GM20000 (cell line): ENCODE measurements at places on chromosomes 16 and 17.
A peak's percentile ranks its signal among the peaks of the same experiment; 100 is the strongest.

- DNase-seq = no peak
Measured at GRCh38 chr16:14013145-14013570, 58.0 kb upstream of the MRTFB start.

DNA sequence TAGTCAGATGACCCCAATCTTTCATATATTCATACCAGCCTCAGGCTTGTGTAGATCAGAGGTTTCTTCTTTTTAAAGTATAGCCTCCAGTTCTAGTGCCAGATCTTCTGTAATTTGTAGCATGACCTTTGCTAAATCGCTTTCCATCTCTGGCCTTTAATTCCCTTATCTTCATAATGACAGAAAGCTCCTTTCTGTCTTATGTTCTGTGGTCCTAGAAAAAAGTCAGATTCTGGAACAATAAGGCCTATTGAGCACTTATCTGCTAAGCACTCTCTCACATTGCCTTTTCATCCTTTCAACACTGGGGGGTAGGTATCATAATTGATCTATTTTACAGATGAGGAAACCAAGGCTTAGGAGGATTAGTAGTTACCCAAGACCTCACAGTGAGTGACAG lies 9.2 kb downstream of the CCL16 start:
- no peak for DNase-seq

DNA sequence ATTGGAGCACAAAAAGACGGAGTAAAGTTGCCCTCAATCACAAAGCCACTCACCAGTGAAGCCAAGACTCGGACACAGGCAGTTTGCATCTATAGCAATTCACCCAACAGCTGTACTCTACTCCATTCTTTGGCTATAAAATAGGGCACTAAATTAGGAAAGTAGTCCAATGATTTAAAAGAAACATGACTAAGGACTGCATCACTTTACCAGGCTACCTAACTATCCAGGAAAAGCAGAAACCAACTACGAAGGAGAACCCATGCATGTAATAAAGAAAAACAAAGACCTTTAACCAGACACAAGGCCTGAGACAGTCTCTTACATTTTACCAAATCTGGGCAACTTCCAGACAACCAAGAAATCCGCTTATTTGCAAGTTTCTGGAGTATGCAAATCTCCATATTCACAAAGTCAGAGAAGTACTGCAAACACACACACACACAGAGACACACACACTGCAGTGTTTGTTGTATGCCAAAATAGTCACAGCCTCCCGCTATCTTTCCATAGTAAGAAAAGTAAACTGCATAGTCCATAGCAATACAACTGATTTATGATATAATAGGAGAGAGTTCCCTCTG lies 59.8 kb downstream of the CDH11 start:
- no peak for DNase-seq

DNA sequence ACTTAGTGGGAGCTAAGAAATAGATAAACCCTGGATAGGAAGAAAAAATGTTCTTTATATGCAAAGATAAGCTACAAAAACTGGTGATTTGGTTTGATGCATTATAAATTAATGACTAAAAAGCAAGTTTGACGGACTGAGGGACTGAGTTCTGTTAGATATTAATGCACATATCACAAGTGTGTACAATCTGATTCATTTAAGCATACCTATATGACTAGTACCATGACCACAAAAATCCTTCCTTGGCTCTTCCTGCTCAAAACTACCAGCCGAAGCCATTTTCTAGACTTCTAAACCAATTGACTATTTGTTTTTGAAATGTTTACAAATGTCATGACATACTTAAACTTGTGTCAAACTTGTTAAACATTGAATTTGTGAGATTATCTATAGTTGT lies 374.5 kb upstream of the MON1B start:
- DNase-seq = no peak

DNA sequence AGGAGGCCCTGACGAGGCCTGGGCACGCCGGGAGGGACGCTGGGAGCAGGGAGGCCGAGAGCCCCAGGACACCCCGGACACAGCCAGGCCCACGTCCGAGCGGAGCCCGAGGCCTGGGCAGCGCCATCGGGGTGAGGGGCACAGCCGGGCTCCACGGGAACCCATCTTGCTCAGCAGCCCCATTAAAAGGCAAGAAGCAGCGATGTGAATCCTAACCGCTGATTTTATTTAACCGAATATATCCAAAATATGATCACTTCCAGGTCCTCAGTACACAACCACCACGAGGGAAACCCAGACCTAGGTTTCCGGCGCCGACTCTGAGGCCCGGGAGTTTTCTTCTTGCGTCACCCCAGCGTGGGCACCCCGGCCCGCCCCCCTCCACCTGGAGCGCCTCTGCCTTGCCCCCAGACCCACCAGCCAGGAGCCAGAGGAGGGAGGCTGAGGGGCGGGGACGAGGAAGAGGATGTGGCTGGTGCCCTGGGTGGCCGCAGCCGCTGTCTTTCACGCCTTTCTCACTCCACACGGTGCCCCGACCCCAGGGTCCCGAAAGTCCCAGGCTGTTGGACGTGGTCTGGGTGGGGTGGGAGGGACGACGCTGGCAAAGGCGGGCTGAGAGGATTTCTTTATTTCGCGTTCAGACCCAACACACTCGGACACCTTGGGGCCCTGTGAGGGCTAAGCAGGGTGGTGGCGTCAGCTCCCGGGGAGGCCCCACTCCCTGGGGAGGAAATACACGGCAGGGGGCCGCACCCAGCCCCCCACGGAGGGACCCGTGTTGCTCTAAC lies 568 bp upstream of the CCDC154 start:
- DNase-seq = no peak

DNA sequence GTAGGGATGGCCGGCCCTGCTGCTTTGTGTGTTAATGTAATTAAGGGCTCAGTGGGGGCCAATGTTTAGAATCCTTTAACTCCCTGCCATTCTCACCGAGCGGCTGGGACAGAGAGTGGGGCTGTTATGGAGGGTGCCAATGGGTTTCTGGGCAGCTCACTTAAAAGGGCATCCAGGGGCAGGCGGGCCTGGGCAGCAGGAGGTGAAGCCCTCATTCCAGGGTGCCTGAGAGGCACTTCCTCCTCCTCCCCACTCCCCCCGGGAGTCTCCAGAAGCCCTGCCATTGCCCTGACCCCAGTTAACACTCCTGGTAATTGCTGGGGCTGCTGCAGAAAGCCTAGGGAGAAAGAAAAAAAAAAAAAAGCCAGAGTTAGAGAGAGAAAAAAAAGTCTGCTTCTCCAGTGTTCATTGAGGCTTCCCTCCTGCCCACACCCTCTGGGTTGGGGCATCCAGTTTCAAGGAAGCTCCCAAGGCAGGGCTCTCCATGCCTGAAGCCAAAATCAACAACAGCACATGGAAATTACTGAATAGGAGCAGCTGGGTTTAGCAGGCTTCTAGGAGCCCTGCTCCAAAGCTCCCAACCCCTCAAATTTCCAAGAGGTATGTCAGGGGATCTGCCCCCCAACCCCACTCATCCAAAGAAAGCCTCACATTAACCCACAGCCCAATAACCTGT lies 28.0 kb downstream of the CUEDC1 start:
- no peak for DNase-seq

- no peak for DNase-seq
Measured at GRCh38 chr17:34826332-34826731, 134.9 kb downstream of the CCT6B start.

- DNase-seq = no peak
Measured at GRCh38 chr17:550041-550398, 164.6 kb downstream of the VPS53 start.

DNA sequence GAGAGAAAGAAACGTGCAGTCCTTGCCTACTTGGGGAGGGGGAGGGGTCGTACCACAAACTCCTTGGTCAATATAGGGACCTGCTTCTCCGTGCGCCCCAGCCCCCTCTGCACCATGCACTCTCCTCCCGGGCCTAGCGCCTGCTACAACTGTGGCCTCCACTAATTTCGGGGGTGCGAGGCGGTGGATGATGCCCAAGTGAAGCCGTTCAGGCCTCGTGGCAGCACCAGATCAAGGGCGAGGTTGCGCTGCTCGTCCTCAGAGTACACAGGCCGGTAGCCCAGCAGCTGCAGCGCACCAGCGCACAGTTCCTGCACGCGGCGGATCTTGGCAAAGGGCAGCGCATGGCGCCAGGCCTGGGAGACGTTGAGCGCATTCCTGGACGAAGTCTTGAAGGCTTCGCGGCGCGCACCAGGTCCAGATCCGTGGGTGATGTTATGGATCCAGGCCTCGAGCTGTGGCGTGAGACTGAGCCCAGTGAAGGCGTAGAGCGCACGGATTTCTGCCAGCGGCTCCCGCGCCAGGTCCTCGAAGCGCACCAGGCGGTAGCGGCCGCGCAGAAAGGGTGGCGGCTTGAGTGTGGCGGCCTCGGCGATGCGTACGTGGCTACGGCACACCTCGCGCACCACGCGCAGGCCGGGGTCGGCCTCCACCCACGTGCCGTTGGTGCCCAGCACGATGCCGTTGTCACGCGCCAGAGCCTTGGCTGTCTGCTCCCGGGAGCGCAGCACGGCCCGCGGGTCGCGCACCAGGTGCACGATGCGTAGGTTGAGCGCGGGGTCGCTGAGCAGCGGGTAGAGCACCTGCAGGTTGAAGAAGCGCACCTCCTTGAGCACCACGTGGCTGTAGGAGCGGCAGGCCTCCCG lies 14.2 kb upstream of the TMEM170A start:
- DNase-seq = no peak

- DNase-seq = no peak
Measured at GRCh38 chr16:4556580-4556979, 440 bp downstream of the C16orf96 start.

GRCh38 chr16:8675183-8676159 lies 1.1 kb downstream of the ABAT start:
- DNase-seq = peak; percentile 51

DNA sequence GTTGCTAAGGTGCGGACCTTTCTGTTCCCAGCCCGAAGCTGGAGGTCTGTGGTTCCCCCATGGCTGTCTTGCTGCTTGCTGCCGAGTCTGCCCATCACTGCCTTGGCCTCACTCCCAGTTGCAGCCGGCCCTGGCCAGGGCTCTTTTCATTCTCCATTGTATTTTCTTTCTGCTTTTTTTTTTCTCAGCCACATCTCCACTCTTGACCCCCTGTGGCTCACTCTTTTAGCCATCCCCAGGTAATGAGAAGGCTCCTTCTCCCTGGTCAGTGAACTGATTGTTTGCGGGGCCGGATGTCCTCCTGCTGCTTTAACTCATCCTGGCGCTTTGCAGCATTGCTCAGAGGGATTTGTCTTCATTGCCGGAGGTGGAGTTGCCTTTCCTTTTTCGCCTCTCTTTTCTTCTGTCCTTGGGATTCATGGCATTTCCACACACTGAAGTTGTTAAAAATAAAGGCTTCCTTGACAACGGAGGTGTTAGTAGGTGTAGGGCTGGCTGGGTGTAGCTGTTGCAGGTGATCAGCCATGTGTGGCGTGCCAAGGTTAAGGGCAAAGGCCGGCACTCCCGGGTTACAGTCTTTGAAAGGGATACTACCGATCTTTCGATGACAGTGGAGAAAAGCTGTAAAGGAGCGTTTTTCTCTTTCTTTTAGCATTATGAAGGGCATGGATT lies 34.1 kb downstream of the MAP2K6 start:
- no peak for DNase-seq

- no peak for DNase-seq
Measured at GRCh38 chr16:4682616-4683254, 10.6 kb upstream of the NUDT16L1 start.

DNA sequence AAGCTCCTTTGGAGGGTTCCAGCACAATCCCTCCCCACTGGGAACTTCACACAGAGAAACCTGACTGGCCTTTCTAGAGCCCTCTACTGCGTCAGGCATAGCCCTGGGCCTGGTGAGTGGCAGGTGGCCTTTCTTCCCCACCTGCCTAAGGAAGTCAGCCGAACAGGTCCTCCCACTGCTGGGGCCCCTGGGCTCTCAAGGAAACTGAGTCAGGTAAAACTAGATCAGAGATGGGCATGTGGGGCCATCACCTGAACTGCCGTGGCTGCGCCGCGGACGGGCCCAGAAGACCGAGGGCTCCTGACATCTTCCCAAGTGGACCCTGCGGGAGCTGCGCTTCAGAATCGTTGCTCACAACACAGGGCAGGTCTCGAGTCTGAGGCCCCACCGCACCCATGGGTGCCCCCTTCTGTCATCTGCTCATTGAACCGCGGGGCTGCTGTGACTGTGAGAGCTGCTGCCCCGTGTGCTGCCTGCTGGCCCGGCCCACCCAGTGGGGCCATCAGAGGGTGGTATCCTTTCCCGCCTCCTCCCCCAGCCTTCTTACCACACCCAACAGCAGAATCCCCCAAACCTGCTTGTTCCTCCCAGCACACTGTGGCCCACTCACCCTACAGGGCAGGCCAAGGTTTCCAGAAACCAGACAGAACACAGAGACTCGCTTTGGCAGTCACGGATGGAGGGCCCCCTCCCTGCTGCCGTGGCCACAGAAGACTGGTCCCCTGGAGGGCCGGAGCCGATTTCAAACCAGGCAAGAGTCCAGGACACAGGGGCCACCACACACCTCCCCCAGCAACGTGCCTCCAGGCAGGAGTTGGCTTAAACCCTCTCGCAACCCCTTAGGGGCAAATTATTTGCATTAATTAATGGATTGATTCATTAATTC lies 81.1 kb downstream of the TBC1D16 start:
- no peak for DNase-seq

DNA sequence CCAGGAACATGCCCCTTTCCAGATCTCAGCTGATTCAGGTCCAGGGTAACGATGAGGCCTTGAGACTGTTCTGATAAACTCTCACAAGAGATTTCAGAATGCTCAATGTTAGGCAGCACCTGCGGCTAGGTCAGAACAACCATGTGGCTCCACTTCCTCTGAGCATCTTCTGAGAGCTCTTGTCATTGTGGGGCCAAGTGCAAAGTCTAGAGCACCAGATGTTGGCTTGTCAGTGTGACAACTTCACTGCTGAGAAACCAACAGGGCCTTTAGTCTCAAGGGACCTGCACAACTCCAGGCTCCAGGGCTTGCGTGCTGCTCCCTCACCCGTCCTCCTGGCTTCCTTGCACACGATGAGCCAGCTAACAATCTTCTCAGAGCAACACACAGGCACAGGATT lies 29.0 kb downstream of the FCSK start:
- no peak for DNase-seq

DNA sequence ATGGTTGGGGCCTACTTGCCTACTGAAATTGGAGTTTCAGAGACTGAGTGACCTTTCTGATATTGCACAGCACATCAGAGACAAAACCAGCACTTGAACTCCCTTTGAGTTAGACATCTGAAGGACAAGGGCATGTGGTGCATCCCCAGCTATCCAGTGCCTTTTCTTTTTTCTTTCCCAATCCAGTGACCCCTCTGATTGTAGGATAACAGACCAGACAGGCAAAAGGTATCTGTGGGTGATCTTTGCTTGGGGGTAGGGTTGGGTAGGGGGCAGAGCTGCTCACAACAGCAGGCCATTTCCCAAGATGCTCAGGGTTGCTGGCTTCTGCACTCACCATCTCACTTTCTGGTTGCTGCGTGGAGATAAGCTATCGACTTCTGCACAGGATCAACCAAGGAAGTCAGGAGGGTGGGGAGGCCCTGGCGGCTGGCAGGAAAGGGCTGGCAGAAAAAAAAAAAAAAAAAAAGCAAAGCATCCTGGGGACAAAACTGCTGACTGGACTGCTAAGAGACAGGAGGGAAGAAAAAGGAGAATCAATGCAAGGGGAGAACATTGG lies 42.2 kb downstream of the HOXB1 start:
- DNase-seq = no peak

DNA sequence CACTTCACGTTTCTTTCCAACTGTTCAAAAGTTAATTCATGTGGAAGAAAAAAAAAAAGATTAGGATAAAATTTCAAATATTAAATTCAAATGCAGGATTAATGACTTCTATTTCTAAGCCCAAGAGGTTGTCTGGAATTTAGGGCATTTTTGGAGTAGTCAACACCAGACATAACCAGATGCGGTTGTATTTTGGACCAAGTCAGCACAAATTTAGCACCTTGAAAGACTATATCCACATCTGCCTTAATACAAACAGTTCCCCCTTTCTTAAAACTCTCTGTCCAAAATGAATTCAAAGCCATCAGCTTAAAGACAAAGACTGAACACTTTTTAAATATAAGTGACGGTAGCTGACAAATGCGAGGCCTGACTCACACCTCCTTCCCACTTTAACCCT lies 282.9 kb downstream of the C16orf95 start:
- DNase-seq = no peak
